Calu3 (cell line): ENCODE measurements at places on chromosomes 5 and 9.

DNA sequence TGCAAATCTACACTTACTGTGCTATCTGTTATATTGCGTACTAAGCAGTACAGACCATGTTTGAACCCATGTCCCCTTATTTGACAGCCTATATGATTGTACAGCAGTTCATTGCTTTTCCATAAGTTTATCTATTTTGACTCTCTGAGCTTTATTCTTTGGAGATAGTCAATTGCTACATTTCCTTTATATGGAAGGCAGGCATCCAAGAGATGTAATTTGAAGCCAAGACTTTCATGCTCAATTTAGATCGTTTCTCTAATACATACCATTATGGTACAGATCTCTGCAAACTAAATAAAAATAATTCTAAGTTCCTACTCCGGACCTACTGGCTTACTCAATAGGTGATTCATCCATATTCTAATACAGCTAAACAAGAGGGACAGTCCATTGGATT, 424.8 kb downstream of the TMEM38B start:
- DNase-seq, result no peak

DNA sequence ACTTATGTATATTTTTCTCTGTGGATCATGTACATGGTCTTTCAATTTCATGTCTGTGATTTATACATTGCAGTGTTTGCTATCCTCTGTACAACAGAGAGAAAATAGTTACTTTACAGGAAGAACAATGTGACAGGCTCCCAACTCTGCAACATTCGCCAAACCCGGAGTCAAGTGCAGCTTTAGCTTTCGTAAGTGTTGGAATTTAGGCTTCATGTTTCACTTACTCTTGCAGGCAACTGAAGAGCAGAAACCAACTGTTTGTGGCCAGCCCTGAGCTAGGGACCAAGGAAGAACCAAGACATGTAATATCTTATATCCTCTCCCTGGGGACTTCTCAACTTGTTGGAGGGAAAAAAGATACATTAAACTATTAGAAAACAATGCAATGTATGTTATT, 147.9 kb downstream of the C5orf15 start:
- no peak for DNase-seq

DNA sequence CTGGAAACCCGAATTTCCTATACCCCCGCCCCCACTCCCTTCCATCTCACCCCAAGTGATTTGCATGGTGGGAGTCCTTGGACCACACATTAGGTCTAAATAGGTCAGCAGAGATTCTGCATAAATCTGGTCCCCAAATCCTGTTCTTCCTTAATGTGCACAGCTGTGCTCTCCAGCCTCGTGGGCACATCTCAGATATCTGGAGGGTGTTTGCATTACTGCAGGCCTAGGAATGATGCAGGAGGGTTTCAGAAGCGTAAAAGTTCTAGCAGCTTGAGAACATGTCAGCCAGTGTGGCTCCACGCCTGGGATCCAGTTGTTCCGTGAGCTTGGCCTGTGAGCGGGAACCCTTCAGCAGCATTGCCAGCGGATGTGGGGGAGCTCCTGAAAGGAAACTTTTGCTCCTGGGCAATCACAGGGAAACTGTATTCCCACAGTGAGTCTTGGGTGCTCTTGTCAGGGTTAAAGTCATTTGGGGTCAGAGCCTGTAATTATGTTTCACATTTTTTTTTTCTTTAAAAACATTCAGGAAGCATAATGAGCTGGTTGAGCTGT, 12.9 kb downstream of the ARHGAP26 start:
- no peak for DNase-seq

DNA sequence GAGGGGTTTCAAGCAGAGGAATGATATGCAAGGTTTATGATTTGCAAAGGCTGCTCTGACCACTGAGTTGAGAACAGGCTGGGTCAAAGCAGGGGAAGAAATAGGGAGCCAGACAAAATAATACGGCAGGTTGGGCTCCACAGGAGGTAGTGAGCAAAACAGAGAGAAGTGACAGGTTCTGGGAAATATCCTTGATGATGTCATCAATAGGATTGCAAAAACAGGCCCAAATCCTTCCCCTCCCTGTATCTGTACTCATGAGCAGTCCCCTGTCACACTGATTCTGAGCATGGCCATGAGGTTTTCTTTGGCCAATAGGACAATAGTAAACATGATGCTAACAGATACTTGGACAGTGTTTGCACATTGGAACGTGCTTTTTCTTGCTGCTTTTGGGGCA, 471.8 kb upstream of the BRINP1 start:
- no peak for DNase-seq

GRCh38 chr9:1431461-1431860, 381.3 kb downstream of the DMRT2 start:
- DNase-seq, result no peak

DNA sequence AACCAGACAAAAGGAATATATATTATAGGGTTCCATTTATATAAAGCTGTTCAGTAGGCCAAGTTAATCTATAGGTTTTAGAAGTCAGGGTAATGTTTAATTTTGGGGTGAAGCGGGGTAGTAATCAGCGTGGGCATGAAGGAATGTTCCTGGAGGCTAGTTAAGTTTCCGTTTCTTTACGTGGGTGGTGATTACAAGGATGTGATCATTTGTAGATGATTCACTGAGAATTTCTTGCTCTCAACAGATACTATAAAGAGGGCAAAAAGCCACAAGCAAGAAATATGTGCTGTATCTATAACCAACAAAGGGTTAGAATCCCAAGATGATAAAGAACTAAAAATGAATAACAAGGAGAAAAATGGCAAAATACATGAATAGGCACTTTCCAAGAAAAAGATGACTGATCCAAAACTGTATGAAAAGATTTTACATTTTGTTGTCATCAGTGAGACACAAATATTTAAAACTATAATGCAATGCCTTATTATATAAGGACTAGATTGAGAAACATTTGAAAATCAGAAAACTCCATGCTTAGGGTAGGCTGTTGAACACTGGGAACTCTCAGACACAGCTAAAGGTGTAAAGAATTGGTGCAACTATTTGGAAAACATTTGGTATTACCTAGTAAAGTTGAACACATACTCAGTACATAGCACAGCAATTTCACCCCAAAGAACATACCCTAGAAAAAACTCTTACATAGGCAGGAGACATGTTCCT, 224.3 kb upstream of the S1PR3 start:
- DNase-seq, result no peak

- no peak for DNase-seq
Measured at GRCh38 chr5:107294669-107295068, 376.1 kb downstream of the EFNA5 start.

DNA sequence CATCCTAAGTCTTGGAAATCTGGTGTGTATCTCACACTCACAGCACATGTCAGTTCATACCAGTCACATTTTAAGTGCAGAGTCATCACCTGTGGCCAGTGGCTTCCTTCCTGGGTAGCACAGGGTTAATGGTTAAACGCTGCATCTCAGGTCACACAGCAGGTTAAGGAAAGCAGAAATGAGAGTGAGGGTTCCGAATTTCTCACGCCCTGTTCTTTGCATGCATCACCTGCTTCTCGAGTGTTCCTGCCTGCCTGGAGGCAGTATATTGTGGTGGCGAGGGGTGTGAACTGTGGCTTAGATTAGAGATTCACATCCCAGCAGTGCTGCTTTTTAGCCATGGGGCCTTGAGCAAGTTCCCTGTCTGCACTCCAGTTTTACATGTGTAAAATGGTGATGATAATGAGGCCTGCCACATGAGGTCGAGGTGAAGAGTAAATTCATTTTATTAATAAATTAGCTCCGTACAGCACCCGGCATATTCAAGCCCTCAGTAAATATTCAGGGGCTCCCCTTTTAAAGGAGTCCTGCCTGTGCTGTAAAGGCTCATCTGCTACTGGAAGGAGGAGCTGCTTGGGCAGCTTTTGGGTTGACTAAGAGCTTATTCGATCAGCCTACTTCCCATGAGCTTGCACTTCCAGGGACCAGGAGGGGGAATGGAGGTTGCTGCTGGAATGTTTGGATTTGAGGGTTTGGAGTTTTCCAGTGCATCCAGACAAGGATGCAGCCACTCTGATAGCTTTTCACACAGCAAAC, 61.1 kb upstream of the SAP30L start:
- no peak for DNase-seq

DNA sequence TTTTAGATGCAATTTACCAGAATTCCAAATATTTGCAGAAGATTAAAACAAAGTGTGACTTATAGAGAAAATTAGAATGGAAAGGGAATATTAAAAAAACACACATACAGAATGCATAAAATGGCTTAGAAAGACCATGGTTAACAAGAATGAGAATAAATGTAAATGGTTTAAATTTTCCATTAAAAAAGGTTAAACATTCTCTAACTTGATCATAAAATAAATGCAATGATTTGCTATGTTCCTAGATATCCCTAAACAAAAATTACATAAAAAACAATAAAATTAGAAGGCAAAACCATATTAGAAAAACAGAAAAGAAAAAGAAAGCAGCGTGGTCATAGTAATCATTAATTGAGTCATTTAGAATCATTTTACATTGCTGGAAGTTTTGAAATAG, 152.5 kb downstream of the TMEM38B start:
- no peak for DNase-seq

DNA sequence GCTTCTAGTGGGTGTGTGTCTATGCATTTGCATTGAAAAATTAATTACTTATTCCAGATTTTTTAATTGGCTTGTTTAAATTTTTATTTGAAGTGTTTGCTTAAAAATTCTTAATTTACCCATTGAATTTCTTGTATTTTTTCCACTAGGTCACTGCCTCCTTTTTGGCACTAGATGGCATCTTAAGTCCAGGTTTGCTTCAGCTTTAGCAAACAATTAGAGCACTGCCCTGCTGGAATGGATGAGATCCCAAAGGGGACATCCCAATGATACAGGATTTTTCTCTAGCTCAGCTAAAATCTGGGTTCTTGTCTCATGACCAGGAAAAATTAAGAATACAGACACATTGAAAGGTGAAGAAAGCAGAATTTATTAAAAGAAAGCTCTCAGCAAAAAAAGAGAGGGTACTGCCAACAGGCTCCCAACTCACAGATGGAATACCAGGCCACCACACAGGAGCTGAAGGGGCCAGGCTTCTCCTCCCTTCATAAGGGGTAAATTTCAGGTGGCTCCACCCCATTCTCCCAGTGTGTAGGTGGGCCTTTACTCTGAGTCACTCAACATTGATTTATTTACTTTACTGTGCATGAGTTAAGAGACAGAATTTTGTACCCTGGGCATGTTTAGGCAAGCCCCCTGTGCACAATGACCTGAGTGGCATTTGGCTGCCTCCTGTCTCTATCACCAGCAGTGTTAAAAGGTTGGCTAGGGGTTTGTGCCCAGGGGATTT, 532.4 kb downstream of the ANXA1 start:
- DNase-seq, result peak; percentile 3

- no peak for DNase-seq
Measured at GRCh38 chr5:137273511-137273910, 225.6 kb downstream of the SPOCK1 start.

DNA sequence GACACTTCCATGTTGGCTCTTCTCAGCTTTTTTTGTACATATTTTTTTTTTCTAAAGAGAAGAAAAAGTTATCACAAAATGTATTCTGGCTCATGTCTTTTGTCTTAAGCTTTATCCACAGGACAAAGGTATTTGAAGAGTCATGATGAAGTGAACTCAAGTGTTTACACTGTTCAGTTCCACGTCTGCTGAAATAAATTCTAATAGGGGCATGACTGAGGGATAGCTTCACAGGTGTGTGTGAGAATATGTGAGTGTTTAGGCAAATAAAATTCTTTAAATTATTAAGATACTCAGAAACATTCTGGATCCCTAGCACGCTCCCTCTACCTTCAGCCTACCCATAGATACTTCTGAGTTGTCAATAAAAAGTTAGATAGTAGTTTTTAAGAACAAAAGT, 59.8 kb downstream of the BAAT start:
- DNase-seq, result no peak

GRCh38 chr5:56951126-56951945, 587 bp downstream of the MIER3 start:
- DNase-seq, result peak; percentile 35

- DNase-seq, result no peak
Measured at GRCh38 chr9:9079473-9079872, 1279.9 kb upstream of the DMAC1 start.

DNA sequence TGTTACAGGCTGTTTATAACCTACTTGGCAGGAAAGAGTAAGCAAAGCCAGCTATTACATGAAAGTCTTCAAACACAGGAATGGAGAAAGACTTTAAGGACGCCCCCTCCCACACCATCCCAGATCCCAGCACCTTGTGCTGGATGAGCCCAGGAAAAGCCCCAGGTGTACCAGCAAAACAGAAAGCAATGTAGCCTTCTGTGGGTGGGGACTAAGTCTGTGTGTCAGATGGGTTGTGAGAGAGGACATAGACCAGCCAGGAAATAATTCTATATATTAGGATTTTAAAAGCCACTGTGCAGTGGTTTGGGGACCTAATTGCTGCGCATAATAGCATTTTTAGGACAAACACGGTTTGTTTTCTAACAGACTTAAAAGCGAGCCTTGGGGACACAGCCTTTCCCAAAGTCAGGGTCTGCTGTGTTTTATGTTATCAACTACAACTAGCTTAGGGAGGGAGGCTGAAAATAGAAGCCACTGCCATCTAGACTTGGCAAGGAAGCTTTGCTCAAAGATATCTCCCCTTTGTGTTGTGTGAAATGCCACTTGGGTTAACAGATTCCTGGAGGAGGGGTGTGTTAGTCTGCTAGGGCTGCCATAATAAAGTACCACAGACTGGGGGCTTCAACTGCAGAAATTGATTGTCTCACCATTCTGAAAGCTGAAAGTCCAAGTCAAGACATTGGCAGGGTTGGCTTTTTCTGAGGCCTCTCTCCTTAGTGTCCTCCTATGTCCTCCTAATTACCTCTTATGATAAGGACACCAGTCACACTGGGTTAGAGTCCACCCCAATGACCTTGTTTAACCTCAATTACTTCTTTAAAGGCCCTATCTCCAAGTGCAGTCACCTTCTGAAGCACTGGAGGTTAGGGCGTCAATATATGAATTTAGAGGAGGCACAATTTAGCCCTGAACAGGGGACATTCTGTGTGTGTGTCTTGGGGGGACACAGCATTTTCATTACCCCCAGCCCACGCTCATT, 17.2 kb upstream of the UBE2QL1 start:
- DNase-seq, result no peak

DNA sequence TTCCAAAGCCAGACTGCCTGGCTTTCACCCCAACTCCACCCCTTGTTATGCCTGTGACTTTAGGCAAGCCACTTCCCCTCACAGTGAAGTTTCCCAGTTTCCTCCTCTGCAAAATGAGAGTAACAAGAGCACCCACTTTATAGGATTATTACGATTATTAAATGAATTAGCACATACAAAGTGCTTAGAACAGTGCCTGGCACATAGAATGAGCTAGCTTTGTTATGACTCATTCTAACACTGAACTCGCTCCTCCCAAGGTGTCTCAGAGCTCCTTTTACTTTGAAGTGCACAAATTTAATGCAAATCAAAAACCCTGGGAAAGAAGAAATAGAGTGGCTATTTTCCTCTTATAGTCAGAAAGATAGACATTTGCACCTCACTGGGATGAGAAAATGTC, 34.3 kb downstream of the DNAH5 start:
- no peak for DNase-seq

DNA sequence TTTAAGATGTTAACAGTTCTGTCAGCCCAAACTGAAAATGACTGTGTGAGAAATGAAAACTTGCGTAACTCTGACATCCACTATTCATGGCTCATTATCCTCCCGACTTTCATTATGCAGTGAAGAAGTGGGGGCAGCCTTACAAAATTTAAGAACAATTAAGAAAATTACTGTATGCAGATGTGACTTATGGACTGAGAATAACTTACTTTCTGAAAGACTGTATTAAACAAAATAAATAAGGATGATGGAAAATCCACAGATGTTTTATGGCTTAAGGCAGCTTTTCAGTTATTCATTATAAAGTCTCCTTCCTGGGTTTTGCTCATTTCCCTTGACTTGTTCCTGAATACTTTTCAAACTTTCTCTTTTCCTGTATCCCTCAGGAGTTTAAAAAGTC, 55.2 kb downstream of the GRIN3A start:
- no peak for DNase-seq

- no peak for DNase-seq
Measured at GRCh38 chr5:44001675-44002380, 387.4 kb downstream of the FGF10 start.
